ENCODE measurements at places on chromosomes 7 and 10.

DNA sequence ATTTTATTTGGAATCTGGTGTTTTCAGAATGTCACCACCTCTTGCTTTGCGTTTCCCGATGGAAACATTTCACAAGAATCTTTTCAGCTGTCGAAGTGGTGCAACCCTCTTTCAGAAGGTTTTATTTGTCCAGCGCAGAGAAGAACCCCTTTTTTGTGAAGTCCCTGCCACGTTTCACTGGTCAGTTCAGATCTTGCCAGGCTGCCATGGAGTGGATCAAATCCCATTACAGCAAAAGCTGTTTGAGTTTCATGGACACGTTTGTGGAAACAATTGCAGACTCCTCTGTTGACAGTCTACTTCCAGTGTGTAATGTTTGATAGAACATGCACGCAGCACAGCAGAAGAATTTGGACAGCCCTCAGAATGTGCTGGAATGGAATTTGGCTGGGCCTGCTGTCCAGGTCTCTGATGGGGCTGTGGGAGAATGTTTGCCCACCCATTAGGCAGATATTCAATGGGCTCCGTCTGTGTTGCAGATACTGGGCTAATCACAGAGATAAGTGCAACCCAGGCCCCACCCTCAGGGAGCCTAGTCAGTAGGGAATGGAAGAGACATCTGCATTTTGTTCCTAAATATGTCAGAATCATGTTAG is 143.2 kb downstream of the GRK5 start:
- no peak for DNase-seq

- DNase-seq = no peak
These were observed 89.5 kb upstream of the CCDC6 start for GRCh38 chr10:59995862-59996261.

DNA sequence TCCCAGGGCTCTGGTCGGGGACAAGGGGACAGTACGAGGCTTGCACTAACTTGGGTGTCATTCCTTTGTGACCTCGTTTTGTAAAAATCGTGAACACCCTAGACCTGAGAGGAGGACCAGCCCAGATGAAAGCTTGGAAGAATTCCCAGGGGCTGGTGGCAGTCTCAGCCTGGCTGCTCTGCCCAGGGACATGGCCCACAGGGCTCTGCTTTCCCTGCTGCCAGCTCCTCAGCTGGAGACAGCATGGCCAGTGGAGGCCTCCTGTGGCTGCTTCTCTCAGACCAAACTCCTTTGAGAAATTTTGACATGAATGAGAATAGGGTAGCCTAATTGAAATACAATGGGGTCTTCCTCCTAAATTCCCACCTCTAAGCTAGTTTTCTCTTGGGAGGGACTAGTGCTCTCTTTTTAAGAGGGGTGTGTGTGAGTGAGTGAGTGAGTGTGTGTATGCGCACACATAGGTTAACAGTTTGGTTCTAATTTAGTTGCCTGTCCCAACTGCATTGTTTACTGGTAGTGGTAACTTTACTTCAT is 140.3 kb upstream of the EFCAB10 start:
- DNase-seq = no peak

DNA sequence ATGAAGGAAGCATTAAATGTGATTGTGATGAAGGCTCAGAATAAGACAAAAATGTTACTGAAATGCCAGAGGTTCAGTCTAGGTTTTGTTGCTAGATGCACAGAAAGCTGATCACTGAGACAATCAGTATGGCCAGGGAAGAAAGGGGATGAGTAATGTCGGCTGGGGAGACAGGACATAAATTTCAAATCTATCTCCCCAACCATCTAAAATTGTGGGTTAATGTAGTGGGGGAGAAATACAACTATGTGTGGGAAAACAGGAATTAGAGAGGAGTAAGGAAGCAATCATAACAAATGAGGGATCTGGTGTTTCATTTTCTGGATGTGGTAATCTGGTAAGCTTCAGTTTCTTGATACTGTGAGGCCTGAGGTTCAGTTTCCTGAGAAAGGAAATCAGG is 1111.0 kb downstream of the XPNPEP1 start:
- DNase-seq = no peak

DNA sequence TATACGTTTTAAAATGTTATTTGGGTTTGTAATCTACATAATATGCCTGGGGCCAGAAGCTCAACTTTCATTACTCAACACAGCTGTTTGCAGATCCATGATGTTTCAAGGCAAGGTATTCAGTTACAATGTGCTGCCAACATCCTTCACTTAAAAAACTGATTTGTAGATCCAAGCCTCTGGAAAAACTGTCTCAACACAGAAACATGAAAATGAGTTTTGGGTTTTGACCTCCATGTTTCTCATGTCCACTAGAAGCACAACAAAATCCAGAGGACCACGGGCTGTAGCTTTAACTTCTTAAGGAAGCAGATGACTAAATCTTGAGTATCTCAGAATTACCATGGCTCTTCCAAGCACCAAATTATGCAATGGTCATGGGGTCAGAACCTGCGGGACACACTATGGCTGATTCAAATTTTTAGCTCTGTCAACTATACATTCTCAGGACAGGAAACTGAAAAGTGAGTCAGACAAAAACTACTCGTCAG is 247.1 kb upstream of the GRB10 start:
- no peak for DNase-seq

- DNase-seq = no peak
These were observed 78.7 kb upstream of the AGBL3 start for GRCh38 chr7:134907639-134908038.

GRCh38 chr10:110695539-110695886 is 51.4 kb downstream of the RBM20 start:
- DNase-seq = no peak

GRCh38 chr10:7042419-7043054 is 368.3 kb downstream of the SFMBT2 start:
- DNase-seq = no peak

- no peak for DNase-seq
These were observed 1.6 kb upstream of the PRF1 start for GRCh38 chr10:70604106-70604505.

DNA sequence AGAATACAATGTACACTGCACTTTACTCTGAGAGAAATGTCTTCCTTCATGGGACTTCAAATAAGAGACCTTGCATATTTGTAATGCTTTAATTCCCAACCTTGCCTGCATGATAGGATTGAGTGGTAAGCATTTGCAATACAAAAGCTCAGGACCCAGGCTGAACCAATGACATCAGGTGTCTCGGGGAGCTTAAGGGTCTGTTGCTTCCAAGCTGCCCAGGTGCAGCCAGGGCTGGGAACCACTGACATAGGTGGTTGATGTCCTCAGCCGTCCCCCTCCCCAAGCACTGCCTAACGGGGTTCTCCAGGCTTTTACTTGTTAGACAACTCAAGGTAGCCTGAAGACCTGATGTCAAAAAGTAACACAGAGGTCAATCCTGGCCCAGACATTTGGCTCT is 29.1 kb downstream of the FIGNL1 start:
- DNase-seq = no peak

GRCh38 chr7:7522421-7522820 is 13.3 kb downstream of the COL28A1 start:
- no peak for DNase-seq

DNA sequence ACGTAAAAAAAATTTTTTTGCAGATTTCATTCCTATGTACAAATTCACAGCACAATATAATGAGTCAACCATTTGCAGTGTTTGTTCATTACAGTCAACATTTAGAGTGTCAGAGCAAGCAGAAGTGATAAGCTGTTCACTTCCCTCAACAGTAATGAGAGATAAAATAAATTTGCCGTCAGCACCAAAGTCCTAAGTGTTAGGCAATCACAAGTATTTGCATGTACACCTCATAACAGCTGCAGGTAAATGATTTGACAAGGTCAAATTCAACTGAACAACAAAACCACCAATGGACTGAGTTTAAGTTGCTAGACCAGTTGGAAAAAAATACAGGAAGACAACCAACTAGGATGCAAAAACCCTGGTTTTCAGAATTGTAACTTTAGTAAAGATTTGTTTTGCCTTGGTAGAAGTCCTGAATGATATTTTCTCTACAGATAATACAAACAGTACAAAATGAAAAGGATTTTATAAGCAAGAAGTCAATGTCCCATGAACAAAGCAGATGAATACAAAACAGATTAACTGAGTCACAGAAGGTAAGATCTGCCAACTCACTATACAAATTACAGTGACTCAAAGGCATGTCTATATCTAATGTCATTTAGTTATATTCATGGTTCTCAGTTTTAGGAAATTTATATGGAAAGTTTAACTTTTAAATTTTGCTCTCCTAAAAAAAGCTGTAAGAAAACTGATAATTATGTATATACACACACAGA is 10.4 kb downstream of the RAPGEF5 start:
- DNase-seq = no peak

GRCh38 chr10:48605786-48606529 is 1.1 kb upstream of the ARHGAP22 start:
- no peak for DNase-seq

GRCh38 chr7:38704751-38705150 is 73.6 kb upstream of the AMPH start:
- DNase-seq = no peak

DNA sequence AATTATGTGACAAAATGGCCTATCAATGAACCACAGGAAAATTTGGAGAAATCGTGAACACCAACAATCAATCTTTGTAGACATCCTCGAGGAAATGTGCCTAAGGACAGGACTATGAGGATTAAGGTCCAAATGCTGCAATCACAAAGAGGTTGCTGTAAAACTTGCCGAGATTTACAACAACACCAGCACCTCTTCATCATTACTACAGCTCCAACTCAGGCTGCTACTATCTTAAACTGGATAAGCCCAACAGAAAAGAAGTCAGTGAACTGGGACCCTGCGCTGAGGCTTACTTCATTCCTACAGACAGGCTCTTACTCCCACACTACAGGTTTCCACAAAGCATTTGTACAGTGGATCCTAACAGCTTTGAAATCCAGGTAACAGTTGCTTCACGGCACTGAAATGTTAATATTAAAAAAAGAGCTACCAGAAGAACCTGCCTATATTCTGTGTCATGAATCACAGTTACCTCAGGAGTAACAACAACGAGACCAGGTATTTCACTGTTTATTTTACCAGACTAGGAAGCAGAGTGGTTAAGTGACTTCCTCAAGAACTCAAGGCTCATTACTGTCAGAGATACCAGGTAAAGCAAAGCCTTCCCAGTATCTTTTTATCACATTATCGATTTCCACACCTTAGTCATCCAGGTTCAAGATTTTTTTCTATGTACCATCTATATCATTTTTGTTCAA is 23.9 kb downstream of the CACUL1 start:
- no peak for DNase-seq

GRCh38 chr7:20653636-20654035 is 38.2 kb downstream of the ABCB5 start:
- DNase-seq = no peak

DNA sequence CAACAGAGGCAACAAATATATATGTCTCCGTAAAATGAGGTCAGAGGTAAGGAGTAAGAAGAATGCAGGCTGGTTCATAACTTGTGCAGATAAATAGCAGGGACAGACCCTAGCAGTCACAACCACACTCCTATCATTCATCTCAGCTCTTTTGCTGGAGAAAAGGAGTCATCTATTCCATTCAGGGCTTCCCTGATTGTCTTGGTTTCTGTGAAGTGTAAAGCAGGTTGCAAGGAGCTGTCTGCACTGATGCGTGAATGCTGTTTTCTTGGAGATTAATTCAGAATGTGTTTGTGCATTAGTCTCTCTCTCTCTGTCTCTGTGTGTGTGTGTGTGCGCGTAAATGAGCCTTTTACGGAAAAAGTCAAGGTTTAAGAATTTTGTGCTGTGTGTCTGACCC is 643.3 kb upstream of the SORCS1 start:
- no peak for DNase-seq

DNA sequence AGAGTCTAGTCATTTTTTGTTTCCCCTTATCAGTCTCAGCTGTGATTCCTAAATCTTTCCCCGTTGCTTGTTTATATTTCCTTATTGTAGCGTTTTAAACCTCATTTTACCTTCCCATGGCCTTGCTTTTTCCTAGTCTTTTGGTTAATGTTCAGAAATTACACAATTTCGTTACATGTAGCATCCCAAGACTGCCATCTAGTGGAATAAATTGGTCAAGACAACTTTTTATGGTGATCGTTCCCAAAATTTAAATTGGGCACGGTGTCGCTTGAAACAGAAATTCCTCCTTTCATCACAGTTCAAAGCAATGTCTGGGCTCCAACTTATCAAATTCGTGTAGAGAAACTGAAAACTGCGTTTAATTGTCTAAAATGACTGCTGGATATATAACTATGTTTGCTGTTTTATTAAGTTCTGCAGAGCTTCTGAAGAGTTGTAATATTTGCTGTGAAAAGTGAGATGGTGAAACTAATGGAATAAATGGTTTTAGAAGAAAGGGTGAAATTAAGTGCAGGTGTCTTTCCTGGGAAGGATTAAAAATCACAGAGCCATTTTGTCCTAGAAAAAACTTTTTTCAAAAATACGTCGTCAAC is 370.2 kb downstream of the PHF14 start:
- no peak for DNase-seq

GRCh38 chr10:99520040-99520846 is 12.5 kb upstream of the NKX2-3 start:
- no peak for DNase-seq

DNA sequence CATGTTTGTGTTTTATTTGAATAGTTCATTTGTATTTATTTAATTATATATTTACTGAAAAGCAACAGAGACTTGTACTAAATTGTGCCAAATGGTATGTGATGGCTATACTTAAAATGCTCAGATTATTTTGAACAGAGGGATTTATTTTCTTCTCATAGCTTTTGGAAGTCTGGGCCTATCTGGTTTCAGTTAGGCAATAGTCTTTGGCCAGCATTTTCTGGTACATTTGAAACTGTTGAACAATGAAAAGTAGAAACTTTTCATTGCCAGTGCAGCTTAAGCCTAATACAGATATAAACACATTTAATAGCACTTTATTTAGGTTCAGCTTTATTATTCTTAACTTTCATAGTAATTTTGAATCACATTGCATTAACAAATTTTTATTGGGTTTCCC is 188.0 kb downstream of the TAX1BP1 start:
- no peak for DNase-seq

DNA sequence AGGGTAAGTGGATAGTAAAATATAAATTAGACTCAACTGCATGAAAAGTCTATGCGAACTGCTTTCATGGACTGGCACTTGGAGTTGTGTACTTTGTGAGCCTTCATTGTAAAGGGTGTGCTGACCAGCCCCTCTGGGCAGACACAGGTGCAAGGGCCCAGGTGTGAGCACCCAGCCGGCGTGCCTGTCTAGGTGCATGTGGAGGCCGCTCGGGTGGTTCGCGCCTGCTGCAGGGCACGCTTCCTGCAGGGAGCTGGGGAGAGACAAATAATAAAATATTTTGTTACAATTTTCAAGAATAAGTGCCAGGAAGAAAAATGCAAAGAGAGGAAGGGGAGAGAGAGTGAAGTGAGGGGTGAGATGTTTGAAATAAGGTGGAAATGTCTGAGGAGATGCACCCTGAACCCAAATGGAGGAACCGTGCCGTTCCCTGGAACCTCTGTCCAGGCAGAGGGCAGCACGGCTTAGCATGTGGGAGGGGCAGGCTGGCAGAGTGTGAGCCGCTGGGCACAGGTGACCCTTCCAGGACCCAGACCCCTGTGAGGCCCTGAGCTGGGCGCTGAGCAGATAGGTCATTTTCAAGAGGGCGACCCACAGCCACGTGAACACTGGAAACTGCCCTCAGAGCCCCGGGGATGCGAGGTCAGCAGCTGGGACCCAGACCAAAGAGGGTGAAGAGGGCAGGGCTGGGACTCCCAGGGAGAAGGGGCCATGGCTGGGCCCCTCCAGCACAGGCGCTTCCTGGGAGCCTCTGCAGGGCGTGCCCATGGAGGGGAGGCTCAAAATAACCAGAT is 28.7 kb downstream of the RNF32 start:
- no peak for DNase-seq

GRCh38 chr10:74883428-74883827 is 57.0 kb downstream of the KAT6B start:
- DNase-seq = no peak

- no peak for DNase-seq
These were observed 482.1 kb downstream of the RPS24 start for GRCh38 chr10:78515873-78516153.
